ENCODE measurements at places on chromosomes 13 and 19.

GRCh38 chr13:30308548-30308947, 1.2 kb upstream of the KATNAL1 start:
- DNase-seq = no peak

- no peak for DNase-seq
Observed at GRCh38 chr13:99314640-99315176, 7.5 kb upstream of the GPR183 start.

GRCh38 chr13:98503175-98504028, 73.5 kb downstream of the STK24 start:
- DNase-seq = no peak

DNA sequence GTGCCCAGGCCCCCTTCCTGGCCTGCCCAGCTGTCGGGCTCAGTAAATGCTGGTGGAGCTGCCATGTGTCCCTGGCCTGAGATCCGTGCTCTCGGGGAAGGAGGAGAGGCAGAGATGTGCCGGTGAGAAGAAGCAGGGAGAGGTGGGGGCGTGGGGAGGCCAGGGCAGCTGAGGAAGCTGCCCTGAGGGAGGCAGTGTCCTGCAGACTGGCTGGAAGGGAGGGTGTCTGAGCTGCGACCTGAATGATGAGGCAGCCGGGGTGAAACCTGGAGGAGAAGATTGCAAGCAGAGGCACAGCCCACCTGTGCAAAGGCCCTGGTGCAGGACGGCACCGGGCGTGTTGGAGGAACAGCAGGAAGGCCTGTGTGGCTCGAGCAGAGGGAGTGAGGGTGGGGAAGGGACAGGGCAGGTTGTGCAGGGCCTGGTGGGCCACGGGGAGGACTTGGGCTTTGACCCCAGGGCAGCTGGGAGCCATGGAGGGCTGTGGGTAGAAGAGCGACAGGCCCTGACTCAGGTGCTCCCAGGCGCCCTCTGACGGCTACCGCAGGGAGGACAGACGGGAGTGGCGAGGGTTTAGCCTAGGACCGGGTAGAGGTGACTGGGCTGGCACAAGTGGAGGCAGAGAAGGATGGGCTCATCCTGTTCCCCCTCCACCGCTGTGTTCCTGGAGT, 14.0 kb upstream of the CELF5 start:
- peak; percentile 64 for DNase-seq

DNA sequence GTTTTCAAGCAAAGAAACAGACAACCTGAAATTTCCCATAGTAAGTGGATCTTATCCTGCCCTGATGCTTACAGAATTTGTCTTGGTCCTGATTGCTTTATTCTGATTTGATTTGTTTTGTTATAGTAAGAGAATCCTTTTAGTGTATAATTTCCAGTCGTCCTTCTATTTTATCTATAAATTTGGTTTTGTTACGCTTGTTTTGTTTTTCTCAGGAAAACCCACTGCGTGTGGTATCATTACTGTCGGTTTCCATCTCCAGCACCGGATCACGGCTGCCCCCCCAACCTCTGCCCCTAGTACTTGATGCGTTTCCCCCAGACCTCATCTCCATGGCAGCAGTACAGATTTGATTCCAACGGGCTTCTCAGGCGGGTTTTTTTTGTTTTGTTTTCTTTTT, 58.0 kb upstream of the PDCD5 start:
- DNase-seq = no peak

DNA sequence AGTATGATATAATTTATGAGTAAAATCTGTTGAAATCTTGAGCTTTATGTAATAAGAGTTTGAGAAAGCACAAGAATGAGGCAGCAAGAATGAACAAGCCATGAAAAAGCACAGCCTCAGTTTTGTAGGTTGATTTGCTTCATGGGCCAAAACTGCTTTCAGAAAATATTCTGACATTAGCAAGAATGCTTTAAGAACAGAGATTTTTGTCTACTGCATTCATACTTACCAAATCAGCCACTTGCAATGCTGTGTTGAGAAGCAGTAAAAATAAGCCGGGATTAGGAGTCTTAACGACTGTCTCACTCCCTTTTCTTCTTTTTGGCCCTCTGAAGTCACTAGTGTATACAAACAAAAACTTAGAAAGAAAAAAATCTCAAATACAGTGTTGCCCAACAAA, 114.5 kb downstream of the POSTN start:
- DNase-seq = no peak

All from WERI-Rb-1 (cell line).